ENCODE measurements at places on chromosomes 1 and 21. TPM values are rescaled to one million over a fixed set of nuclear protein-coding genes. Genes with fewer than 3 reads are reported as not detected.

C8B gene
- not detected for total RNA-seq

- DNase-seq = no peak
These were observed 4.1 kb downstream of the ATP5IF1 start for GRCh38 chr1:28240024-28240423.

DNA sequence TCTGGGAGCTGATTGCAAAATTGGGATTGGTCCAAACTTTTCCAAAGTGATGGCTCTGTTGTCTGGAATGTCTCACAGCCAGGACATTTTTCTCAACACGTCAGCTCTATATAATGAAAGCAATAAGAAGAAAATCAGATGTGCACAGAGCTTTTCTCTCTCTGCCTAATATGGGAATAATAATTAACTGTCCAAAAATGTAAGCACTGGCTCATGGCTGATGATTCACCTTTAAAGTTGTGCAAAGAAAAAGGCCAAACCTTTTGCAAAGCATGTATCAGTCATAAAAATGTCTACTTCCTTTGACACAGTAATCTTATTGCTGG, 30.4 kb downstream of the ZNF281 start:
- DNase-seq = no peak

DNA sequence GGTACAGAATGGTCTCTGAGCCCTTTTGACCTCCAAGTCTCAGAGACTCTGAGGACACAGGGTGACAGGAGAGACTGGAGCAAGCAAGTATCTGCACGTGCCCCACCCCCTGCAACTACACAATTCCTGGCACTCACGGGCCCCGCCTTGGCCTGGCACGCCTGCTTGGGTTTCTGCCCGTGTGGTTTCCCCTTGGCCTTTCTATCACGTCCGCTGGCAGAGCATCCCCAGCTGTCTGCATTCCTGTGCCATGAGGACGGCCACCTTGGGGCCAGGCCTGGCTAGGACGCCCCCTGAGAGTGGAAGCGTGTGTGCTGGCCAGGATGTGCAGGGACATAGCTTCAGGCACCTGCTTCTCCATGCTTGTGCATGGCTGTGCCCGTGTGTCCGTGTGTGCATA, 14.3 kb upstream of the EDN2 start:
- DNase-seq = no peak

- no peak for DNase-seq
These were observed 418.5 kb upstream of the RUNX1 start for GRCh38 chr21:35467566-35467965.

- DNase-seq = no peak
These were observed 7.5 kb downstream of the S100A11 start for GRCh38 chr1:152029144-152029928.

DNA sequence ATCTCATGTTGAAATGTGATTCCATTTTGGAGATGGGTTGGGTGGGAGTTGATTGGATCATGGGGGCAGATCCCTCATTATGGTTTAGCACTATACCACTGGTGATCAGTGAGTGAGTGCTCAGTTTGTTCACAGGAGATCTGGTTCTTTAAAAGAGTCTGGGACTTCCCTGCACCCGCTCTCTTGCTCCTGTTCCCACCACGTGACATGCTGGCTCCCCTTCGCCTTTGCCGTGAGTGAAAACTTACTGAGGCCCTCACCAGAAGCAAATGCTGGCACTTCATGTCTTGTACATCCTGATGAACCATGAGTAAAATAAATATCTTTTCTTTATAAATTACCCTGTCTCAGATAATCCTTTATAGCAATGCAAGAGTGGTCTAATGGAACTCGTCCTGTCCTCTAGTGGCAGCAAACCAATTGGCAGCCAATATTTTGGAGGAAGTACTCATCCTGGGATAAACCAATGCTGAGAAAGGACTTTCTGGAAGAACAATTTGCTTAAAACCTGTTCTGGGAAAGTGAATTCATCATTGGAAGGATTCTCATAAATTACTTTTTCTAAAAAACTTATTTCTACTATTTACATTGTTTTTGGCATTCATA, 27.8 kb upstream of the CYP4A11 start:
- DNase-seq = no peak

- DNase-seq = no peak
These were observed 50.1 kb downstream of the RPS6KA1 start for GRCh38 chr1:26579681-26580111.

Measured in mesenteric fat pad (tissue), 1 donor.